ENCODE measurements at places on chromosomes 13 and 19.

DNA sequence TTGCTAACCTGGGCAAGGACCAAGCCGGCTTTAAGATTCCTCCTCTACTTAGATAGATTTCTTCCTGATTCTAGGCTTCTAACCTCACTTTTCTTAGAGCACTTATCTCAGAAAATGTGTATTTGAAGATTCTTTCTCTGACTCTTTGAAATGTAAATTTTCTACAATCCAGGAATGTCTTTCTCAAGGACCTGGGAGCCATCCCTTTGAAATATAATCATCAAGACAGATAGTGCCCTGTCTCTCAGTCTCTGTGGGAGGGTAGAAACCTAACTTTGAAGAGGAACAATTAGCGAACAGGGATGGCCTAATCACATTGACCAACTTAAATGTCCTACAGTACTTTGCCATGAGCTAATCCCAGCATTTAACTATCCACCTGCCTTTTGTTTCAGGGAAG, 1646.0 kb downstream of the PCDH9 start:
- no peak for DNase-seq

- DNase-seq = no peak
These were observed 164.4 kb downstream of the IRS2 start for GRCh38 chr13:109622006-109622405.

GRCh38 chr13:113875837-113876281, 12.0 kb upstream of the GAS6 start:
- DNase-seq = no peak

GRCh38 chr19:46202872-46203860, 26.4 kb upstream of the IGFL1 start:
- DNase-seq = no peak

- DNase-seq = no peak
These were observed 15.4 kb downstream of the CBARP start for GRCh38 chr19:1222394-1222793.

DNA sequence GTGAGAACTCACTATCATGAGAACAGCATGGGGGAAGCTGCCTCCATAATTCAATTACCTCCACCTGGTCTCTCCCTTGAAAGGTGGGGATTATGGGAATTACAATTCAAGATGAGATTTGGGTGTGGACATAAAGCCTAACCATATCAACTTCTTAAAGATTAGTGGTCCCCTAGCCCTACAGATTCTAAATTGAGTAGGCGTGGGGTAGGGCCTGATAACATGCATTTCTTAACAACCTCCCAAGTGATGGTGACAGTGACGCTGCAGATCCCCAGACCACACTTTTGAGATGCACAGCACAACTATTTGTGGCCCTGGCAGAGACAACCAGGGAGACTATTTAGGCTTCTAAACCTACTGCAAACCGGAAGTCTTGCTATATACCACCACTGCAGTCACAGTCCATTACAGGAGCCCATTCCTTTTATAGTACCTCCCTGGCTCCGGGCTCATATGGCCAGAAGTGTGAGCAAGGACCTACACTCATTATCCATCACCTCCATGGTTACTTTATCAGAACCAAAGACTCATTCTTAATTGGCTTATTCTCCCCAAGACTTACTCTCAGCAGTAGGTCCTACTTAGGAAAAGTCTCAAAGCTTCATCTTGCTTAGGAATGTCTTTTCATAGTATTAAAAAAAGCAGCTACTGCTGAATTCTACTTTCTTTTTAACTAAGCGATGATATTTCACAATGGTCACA, 2.1 kb upstream of the DPY19L3 start:
- no peak for DNase-seq

DNA sequence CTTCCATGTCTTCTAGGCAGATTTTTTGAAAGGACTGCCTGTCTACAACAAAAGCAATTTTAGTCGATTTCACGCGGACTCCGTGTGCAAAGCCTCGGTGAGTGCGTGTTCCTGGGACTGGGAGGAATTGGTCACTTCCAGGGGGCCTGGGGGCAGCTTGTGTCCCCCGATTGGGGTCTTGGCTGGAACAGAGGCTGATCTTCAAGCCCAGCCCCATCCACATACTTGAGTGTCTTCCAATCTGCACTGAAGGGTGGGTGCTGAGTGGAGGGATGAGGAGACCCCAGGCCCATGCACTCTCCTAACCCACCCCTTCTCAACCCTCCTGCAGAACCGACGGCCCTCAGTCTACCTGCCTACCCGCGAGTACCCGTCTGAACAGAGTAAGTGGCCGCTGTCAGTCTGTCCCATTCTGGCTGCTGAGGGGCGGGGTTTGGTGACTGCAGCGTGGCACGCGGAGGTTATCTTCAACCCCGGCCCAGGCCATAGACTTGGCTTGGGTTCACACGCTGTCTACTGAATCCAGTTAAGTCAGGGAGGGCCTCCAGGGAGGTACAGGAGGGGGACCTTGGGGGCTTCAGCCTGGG, 4.7 kb downstream of the DDA1 start:
- DNase-seq = no peak

- peak; percentile 50 for DNase-seq
These were observed 22.3 kb downstream of the TMEM161A start for GRCh38 chr19:19115954-19116353.

DNA sequence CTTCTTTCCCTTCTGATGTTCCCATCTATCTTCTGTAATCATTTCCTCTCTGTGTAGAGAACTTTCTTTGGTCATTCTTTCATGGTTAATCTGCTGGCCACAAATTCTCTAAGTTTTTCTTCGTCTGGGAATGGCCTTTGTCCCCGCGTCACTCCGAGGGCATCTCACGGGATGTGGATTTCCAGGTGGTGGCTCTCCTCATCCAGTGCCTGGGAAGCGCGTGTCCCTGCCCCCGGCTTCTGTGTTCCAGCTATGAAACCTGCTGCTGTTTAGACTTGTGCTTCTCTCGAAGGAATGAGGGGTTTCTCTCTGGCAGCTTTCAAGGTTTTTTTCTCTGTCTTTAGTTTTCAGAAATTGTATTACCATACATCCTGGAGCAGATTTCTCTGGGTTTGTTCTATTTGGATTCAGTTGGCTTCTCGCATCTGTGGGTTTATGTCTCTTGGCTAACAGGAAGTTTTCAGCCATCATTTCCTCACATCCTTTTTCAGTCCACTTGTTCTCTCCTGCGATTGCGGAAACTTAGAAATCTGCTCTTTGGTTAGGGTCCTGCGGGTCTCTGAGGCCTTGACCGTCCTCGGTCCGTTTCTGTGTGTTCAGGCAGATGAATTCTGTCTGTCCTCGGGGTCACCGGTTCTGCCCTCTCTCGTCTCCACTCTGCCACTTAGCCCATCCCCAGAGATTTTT, 36.9 kb upstream of the DCUN1D2 start:
- DNase-seq = no peak

DNA sequence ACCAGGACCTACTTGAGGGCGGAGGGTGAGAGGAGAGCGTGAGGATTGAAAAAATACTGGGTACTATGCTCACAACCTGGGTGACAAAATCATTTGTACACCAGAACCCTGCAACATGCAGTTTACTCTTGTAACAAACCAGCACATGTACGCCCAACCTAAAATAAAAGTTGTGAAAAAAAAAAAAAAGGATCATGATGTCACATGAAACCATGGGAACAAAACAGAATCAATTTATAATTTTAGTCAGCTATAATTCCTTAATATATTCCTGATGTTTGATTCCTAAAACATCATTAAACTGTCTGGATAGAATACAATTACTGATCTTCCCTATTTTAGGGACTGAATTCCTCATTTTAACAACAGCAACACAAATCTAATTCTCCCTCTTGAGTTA, 160.6 kb upstream of the SPRY2 start:
- DNase-seq = no peak

GRCh38 chr13:113178070-113178895, 19.8 kb downstream of the PROZ start:
- DNase-seq = no peak

DNA sequence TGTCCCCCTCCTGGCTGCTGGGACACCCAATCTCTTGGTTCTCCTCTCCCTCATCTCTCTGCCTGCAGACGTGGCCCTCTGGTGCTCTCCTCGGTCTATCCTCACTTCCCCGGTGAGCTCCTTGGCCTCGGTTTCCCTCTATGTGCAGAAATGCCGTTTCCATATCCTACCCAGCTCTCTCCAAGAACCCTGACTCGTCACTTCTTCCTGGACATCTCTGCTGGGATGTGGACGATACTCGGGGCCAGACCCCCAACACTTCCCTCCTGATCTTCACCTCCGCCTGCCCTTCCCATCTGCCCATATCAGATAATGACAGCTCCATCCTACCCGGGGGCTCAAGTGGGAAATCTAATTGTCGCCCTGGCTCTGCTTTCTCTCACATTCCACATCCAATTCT, 7.9 kb downstream of the AP2S1 start:
- DNase-seq = no peak

DNA sequence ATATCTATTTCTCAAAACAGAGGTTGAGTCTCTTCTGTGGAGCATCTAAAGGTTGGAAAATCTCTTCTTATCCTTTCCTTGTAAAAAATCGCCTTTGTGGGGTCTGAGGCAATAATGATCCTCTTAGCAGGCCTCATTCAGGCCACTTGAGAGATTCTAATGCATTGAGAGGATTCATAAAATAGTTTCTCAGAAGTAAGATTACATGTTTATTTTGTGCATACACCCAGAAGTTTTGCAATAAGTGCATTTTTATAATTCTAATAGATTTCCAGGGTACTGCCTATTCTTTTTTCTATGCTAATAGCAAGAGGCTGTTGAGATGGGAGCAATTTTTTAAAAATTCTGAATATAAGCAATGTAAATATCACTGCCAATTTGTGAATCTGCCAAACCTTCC, 342.2 kb upstream of the KLF12 start:
- no peak for DNase-seq

DNA sequence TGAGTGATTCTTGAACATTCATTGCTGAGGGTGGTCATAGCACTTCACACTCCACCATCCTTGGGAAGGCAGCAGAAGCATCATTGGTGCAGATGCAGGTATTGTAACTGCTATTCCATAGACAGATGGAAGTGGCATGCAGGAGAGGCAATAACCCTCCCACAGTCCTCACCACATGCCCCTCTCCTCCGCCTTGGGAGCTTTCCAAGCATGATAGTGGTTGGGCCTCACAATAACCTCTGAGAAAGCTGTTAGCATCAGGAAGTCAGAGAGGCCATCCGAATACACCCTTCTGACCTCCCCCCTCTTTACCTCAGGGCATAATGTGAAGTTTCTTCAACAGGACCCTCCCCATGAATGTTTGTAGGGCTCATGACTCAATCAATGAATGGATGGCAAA, 177.9 kb downstream of the KATNAL1 start:
- DNase-seq = no peak

DNA sequence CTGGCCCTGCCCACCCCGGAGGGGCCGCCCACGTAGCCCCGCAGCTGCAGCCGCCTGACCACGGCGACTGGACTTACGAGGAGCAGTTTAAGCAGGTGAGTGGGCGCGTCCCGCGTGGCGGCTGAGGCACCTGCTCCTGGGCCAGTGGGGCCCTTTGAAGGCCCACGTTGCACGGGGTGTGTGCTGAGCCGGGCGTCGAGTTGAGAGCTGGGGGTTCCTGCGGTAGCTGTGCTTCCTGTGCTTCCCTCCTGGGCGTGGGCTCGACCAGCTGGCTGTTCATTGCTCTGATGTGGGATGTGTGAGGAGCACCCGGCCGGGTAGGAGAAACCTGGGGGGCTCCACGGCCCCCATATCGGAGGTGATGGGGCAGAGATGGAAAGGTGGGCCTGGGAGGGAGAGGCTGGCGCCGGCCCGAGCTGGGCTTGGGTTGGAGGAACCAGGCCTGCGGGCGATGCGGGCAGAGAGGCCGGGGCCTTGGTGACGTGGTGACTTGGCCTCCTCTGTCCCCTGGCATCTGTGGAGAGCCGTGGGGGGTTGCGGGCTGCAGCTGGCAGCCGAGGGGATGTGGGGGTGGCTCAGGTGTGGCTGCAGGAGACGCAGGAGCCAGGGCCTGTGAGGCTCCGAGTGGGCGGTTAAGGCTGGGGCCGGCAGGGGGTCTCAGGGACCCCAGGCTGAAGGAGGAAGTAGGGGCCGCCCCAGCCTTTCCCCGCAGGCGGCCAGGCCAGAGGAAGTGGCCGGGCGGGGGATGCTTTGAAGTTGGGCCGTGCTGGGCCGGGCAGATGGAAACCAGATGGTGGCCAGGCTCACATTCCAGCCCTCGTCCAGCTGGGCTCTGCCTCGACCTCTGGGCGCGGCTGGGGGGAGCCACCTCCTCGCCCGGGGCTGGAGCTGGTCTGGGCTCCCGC, 7.1 kb downstream of the ARID3A start:
- DNase-seq = peak; percentile 24

- DNase-seq = no peak
These were observed 87.6 kb downstream of the ARHGEF7 start for GRCh38 chr13:111202745-111203144.

DNA sequence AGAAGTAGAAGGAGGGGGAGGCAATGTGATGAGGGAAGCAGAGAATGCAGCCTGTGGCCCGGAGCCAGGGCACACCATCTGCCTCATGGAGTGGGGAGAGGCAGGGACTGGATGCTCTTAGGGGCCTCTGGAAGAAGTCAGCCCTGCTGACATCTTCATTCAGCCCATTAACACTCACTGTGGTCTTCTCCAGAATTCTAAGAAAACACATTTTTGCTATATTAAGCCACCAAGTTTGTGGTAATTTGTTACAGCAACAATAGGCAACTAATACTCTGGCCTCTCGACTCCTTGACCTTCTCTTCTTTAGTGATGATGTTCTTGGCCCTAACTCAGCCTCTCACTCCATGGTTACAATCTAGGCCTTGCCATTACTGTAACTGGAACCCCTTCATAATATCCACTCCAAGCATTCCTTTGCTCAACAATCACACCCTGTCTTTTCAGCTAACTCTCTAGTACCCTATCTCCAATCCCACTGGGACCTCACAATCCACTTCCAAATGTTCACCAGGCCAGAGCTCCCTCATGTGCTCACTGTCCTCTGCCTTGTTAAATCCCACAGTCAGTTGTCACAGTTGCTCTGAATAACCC, 98.5 kb downstream of the MIPEP start:
- no peak for DNase-seq

- no peak for DNase-seq
These were observed 167.6 kb downstream of the PTPRS start for GRCh38 chr19:5172859-5173630.

DNA sequence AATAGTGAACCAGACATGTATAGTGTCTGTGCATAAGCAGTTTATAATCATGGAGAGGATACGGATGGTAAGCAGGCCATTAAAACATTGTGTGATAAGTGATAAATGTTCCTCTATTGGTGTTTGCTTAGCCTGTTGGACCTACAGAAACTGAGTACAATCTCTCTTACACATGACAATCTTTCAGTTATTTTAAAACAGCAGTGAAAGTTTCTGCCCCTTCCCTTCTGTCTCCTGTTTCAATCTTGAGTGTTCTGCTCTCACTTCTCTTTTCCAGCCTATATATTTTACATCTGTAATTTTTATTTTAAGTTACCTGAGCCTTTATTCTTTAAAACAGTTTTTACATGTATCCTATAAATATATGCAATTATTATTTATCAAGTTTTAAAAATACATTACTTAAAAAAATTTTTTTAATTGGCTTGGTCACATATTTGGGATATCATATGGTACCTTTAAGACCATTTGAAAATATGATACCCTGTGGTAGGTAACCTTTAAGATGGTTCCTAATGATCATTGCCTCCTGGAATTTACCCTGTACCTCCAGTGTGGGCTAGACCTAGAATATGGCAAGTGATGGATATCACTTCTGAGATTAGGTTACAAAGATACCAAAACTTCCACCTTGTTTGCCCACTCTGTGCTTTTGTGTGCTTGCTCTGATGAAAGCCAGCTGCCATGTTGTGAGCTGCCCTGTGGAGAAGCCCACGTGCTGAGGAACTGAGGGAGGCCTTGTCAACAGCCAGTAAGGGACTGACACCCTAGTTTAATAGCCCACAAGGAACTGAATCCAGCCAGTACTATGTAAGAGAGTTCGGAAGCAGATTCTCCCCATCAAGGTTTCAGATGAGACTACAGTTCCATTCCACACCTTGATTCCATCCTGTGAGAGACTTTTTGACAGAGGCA, 99.3 kb downstream of the DHRS12 start:
- DNase-seq = no peak

Measured in activated CD4-positive, alpha-beta T cell treated with anti-CD3 and anti-CD28 coated beads for 4 hours (primary cell).